Activated CD8-positive, alpha-beta T cell treated with anti-CD3 and anti-CD28 coated beads, Interleukin-2, amount 10 ng/mL, durations not matched to agents 7 days and 5 days (primary cell): ENCODE measurements at places on chromosomes 5 and 9. TPM values are rescaled to one million over a fixed set of nuclear protein-coding genes. Genes with fewer than 3 reads are reported as not detected.
A peak's percentile ranks its signal among the peaks of the same experiment; 100 is the strongest.

GRCh38 chr5:168215646-168216045 lies 75.8 kb upstream of the WWC1 start:
- H3K4me1 ChIP-seq: no peaks in the 10 kb centered on the region
- DNase-seq: no peak
- H3K4me3 ChIP-seq: no peak overlapping the region

GRCh38 chr5:41787265-41787664 lies 83.0 kb downstream of the OXCT1 start:
- peaks cover 25% of the 10 kb centered on the region for H3K36me3 ChIP-seq
- H3K27ac ChIP-seq: no peak overlapping the region
- DNase-seq: no peak
- no peaks in the 10 kb centered on the region for H3K27me3 ChIP-seq
- no peak overlapping the region for H3K4me3 ChIP-seq

BTNL9 gene
- not detected for total RNA-seq

GRCh38 chr5:139667001-139667729 lies 19.0 kb downstream of the CXXC5 start:
- H3K36me3 ChIP-seq: no peaks in the 10 kb centered on the region
- peak overlapping the region; percentile 72 for H3K27ac ChIP-seq
- H3K4me3 ChIP-seq: peak overlapping the region; percentile 25
- H3K27me3 ChIP-seq: no peaks in the 10 kb centered on the region

DNA sequence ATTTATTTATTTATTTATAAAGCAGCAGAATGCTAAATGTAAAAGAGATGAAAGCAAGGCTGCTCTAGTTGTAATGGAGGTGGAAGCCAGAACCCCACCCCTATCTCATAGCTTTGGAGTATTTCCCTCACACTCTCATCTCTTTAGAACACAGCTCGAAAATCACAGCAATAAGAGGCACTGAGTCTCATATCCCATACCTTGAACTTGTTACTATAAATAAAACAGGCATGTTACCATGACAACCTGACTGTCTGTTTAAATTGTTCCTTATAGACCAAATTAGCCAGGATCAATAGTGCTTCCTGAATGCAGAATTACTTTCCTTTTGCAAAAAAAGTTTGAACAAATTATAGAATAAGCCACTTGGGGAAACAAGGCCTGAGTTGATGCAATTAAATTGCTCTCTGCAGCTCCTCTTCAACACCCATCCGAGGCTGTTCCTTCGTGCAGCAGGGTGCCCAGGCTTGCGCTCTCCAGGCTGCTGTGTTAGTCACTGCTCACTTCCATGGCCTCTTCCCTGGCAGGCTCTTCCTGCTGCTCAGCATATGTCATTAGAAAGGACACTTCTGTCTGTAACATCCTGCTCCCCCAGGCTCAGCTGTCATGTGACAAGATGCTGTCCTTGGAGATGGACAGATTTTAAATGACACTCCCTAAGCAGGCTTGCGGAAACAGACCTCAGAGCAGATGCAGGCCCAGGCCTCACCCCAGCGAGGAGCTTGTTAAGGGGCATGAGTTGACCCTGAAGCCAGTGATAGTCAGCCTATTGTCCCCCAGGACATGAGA lies 120.2 kb downstream of the CARTPT start:
- DNase-seq: no peak
- no peak overlapping the region for H3K4me3 ChIP-seq
- H3K27me3 ChIP-seq: peaks cover 7% of the 10 kb centered on the region
- H3K27ac ChIP-seq: no peak overlapping the region
- H3K4me1 ChIP-seq: no peaks in the 10 kb centered on the region
- H3K36me3 ChIP-seq: no peaks in the 10 kb centered on the region

TMEM232 gene
- 0.47 TPM for total RNA-seq

FASTKD3 gene
- 10.8 TPM for total RNA-seq

DNA sequence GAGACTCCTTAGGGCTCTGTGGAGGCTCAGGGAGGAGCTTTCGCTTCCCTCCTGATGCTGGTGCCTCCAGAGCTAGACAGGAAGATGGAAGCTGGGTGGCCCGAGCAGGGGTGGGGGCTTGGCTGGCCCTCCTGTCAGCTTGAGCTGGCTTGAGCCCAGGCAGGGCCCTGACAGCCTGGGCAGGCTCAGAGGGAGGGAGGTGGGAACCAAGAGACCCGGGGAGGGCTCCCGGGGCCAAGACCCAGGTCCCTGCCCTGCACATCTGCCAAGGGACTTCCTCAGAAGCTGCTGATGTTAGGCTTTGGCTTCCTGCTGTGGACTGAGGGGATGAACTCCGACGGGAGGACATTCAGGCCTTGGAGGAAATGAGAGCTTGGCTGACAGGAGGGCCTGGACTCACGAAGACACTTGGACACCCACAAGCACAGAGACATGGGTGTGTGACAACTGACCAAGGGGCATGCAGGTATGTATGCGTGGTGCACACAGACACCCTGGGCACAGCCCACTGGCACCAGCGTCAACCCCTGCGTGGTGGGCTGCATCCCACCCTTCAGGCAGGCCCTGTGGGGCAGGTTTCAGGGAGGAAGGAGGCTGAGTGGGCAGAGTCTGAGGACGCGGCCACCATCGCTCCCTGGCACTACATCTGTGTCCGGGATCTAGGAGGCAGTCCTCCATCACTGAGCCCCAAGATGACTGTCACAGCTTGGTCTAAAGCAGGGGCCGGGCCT lies 1.7 kb upstream of the LTC4S start:
- DNase-seq: no peak
- peak overlapping the region; percentile 43 for H3K27ac ChIP-seq
- H3K27me3 ChIP-seq: no peaks in the 10 kb centered on the region
- H3K4me1 ChIP-seq: peaks cover 35% of the 10 kb centered on the region
- no peak overlapping the region for H3K4me3 ChIP-seq

GRCh38 chr5:145718956-145719355 lies 116.2 kb downstream of the PRELID2 start:
- H3K27ac ChIP-seq: no peak overlapping the region
- no peak for DNase-seq
- H3K4me3 ChIP-seq: no peak overlapping the region
- no peaks in the 10 kb centered on the region for H3K27me3 ChIP-seq
- H3K4me1 ChIP-seq: no peaks in the 10 kb centered on the region

NR4A3 gene
- 0.29 TPM for total RNA-seq

GRCh38 chr5:149609640-149610219 lies 28.4 kb downstream of the ARHGEF37 start:
- H3K4me3 ChIP-seq: no peak overlapping the region
- H3K4me1 ChIP-seq: peaks cover 16% of the 10 kb centered on the region
- H3K27ac ChIP-seq: no peak overlapping the region
- DNase-seq: no peak
- no peaks in the 10 kb centered on the region for H3K27me3 ChIP-seq

DNA sequence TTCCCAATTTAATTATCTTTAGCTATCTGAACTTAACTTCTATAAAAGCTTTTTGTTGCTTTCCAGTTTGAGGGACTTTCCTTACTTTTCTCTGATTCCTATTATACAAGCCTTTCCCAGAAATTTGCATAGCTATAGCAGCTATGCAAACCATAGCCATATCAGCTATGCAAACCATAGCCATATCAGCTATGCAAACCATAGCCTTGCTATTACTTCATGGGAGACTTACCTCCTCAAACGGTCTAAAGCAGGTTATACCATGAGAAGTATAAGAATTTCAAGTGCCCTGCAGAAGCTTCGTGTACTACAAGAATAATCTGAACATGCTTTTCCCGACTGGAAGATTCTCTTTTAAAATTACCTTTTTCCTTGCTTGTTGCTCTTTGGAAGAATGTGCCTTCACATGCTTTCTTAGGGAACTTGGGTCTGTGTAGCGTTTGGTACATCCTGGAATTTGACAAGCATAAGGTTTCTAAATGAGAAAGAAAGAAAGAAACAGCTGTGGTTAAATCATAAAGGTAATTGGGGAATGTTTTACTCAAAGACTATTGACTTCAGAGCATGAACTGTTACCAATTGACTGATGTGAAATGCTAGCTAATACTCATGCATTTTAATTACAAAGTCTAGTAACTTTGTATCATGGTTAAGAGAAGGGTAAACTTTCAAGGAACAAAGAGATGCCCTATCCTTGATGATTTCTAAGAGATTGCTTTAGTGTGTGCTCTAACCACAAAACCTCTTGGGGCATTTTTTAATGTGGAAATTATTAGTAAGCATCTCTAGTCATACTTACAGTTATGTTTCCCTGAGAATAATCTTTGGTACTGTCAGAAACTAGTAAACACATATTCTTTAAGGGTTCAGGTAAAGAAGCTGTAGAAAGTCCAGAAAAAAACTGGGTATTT lies 367.6 kb downstream of the GLIS3 start:
- H3K4me1 ChIP-seq: no peaks in the 10 kb centered on the region
- no peak overlapping the region for H3K4me3 ChIP-seq
- no peak for DNase-seq
- H3K36me3 ChIP-seq: no peaks in the 10 kb centered on the region
- no peaks in the 10 kb centered on the region for H3K27me3 ChIP-seq
- H3K27ac ChIP-seq: no peak overlapping the region

- peaks cover 3% of the 10 kb centered on the region for H3K4me1 ChIP-seq
- peaks cover 23% of the 10 kb centered on the region for H3K27me3 ChIP-seq
- DNase-seq: no peak
- H3K36me3 ChIP-seq: no peaks in the 10 kb centered on the region
- no peak overlapping the region for H3K4me3 ChIP-seq
Measured at GRCh38 chr5:173971681-173972345, 17.2 kb upstream of the C5orf47 start.

DNA sequence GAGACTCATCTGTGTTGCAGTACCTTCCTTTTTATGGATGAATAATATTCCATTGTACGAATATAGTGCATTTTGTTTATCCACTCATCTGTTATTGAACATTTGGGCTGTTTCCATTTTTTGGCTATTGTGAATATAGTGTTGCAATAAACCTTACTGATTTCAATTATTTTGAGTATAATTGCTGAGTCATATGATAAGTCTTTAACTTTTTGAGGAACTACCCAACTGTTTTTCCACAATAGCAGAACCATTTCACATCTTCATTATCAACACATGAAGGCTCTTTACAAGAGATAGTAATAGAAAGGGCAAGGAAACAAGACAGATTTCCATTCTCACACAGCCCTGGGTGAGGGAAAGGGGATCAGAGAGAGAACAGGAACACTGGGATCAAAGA lies 329.2 kb downstream of the RAB3C start:
- no peak overlapping the region for H3K27ac ChIP-seq
- H3K4me3 ChIP-seq: no peak overlapping the region
- H3K4me1 ChIP-seq: no peaks in the 10 kb centered on the region

GRCh38 chr9:126722252-126722921 lies 82.5 kb upstream of the ZBTB43 start:
- peak overlapping the region; percentile 84 for H3K4me3 ChIP-seq
- peaks cover 7% of the 10 kb centered on the region for H3K27me3 ChIP-seq
- H3K4me1 ChIP-seq: peaks cover 46% of the 10 kb centered on the region
- peak overlapping the region; percentile 98 for H3K27ac ChIP-seq
- DNase-seq: peak; percentile 91

DNA sequence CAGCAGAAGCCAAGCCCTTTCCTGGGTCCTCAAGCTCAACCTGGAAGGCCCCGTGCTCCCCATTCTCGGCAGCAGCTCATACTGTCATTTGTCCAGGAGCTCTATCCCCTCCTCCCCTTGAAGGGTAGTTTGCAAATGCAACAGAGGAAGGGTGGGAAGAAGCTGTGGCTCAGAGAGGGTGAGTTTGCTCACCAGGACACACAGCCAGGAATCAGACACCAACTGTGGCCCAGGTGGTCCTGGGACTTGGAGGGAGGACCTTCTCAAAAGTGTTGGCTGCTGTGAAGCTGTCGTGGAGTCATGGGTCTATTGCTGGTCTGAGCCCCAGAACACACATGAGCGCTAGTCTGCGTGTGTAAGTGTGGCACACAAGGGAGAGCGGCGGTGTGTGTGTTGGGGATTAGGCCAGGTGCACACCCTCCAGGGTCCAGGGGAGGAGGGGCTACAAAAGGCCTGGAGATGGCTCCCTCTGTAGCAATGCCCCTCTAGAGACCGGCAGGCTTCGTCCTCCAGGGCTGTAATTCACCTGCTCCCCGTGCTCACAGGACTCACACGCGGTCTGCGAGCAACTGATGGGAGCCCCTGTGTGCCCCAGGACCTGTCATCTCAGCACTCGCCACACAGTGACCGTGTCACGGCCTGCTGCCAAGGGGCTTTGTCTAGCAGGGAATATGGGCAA lies 8.2 kb upstream of the RPS14 start:
- H3K4me1 ChIP-seq: peaks cover 45% of the 10 kb centered on the region
- peak overlapping the region; percentile 88 for H3K27ac ChIP-seq
- H3K4me3 ChIP-seq: peak overlapping the region; percentile 63
- H3K36me3 ChIP-seq: no peaks in the 10 kb centered on the region
- DNase-seq: no peak

DNA sequence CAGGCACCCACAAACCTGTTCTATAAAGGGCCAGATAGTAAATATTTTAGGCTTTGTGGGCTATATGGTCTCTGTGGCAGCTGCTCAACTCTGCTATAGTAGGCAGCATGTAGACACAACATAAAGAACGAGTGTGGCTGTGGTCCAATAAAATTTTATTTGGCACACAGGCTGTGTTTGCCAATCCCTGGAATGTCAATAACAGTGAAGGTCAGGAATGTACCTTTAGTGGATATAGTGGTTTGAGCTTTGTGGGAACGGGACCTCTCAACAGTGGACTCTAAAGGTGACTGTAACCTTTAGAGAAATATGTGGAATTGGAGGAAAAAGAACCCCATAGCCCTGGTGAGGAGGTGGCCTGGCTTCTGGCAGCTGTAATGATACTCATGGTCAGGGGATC lies 145.2 kb downstream of the MAST4 start:
- H3K27ac ChIP-seq: no peak overlapping the region
- H3K27me3 ChIP-seq: peaks cover 11% of the 10 kb centered on the region
- H3K4me3 ChIP-seq: no peak overlapping the region
- peaks cover 9% of the 10 kb centered on the region for H3K4me1 ChIP-seq

GRCh38 chr9:6194934-6195333 lies 20.7 kb upstream of the IL33 start:
- no peak for DNase-seq
- H3K36me3 ChIP-seq: no peaks in the 10 kb centered on the region
- no peak overlapping the region for H3K4me3 ChIP-seq
- H3K27ac ChIP-seq: no peak overlapping the region
- H3K4me1 ChIP-seq: no peaks in the 10 kb centered on the region

TNFSF8 gene
- 52.6 TPM for total RNA-seq
